Lung (tissue), 17 donors: ENCODE measurements at places on chromosomes 1 and 21. TPM values are rescaled to one million over a fixed set of nuclear protein-coding genes. Genes with fewer than 3 reads are reported as not detected.

DNA sequence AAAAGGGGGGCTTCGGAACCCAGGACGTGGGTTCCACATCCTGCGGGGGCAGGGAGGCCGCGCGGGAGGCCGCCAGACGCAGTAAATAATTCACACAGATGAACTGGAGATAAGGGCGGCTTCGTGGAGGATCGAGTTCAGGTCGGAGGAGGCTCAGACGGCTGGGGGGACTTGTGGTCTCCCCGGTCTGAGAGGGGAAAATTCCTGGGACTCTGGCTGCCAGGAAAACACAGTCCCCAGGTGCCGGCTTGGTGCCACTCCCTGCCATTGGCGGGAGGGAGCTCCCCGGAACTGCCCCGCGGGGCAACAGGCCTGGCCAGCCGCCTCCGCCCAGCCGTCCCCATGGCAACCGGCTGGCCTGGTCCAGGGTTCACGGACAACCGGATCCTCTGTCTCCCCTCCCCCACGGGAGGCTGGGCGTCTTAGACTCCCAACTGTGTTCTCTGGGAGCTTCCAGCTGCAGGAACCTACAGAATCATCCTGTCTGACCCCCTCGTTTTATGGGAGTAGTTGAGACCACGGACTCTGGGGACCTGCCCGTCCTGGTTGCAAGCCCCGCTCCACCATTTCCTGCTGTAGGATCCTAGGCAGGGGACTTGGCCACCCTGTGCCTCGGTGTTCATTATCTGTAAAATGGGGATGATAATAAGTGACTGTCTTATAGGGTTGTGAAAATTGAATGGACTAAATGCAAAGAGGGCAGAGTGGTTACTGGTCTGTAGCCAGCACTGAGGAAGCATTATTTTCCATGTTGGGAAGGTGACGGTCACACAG is 9.6 kb downstream of the CAMK2N1 start:
- peak; percentile 58 for DNase-seq

DNA sequence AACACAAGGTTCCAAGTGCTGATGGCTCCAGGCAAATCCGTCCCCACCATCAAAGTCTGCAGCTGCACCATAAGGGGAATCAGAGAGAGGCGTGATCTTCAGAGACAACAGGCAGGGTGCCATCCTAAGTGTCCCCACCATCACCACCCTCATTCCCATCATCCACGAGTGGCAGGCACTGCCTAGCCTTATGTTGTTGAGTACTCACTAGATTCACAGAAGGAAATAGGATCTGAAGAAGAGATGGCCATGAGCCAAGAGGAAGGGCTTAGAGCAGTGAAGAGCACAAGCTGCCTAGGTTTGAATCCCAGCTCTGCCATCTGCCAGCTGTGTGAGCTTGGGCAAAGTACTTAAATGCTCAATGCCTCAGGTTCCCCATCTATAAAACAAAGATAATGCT is 207.3 kb upstream of the CSF3R start:
- DNase-seq, result peak; percentile 3

Gene RPE65
- not detected for polyA plus RNA-seq

DNA sequence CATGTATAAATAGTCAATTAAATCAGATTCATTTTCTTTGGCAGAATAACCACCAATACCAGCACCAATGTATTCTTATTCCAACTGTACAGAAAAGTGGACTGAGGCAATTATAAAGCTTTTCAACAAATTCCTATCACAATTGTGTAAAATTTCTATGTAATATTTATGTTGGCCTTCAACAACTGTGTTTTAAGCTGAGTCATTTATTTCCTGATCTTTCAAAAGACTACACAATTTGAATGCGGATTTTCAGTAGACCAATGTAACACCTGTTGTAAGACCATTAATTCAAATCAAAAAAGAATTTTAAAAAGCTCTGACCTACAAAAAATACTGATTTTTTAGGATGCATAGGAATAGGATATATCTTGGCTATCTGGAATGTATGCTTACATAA is 25.5 kb downstream of the GPATCH2 start:
- no peak for DNase-seq

Gene CAMTA1
- polyA plus RNA-seq, result 52.3 TPM

Gene PPIAL4G
- 0.02 TPM for polyA plus RNA-seq

- peak; percentile 39 for DNase-seq
Measured at GRCh38 chr1:63693944-63694571, 79.8 kb upstream of the ROR1 start.
